ENCODE measurements at places on chromosomes 4 and X.

DNA sequence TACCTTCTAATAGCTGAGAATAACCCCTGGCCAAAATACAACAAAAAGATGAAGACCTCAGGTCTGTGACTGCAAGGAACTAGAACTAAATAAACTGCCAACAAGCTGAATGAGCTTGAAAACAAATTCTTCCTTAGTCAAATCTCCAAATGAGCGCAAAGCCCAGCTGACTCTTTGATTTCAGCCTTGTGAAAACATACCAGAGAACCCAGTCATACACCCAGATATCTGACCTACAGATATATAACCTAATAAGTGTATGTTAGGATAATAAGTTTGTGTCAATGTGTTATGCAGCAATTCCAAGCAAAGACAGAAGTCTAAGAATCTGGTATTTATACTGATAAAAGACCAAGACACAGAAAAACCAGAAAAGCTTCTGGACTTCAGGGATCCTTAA is 38.0 kb upstream of the ADGRL3 start:
- no peak for ATAC-seq

- ATAC-seq: no peak
Observed at GRCh38 chr4:51918251-51918650, 75.3 kb downstream of the DCUN1D4 start.

DNA sequence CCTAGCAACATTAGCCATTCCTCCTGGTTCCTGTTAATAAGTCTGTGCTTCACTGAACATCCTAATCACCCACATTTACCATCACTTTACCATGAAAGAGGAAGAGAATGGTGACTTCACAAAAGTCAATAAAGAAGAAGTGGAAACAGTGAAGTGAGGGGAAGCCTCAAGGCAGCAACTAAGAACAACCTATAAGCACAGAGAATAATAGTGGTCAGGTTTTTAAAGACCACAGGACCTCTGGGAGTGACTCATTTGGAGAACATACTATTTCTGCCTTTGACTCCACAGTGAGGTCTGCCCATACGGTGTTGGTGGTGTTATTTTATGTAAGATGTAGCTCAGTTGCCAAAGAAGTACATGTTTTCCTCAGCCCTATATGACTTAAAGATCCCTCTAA is 86.0 kb upstream of the TET2 start:
- peak; percentile 82 for ATAC-seq

GRCh38 chr4:27094783-27095182 is 234.1 kb downstream of the STIM2 start:
- no peak for ATAC-seq

DNA sequence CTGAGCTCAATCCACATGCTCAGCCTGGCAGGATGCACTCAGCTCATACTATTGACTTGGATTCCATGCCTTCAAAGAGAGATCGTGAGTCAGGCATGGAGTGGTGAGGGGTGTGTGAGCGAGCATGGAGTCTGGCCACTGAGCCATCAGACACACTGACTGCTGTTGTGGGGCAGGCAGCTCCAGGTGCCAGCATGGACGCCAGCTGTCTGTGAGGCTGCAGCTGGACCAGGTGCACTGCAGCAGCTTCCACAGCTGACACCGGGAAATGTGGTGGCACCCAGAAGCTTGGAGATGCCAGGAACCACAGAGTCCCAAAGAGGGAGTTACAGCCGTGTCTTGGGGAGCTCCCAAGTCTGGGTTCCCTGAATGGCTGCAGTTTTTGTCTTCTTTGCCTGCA is 1026.4 kb upstream of the ADGRL3 start:
- ATAC-seq: no peak

- ATAC-seq: peak; percentile 5
Observed at GRCh38 chr4:38560340-38560739, 103.7 kb upstream of the KLF3 start.

DNA sequence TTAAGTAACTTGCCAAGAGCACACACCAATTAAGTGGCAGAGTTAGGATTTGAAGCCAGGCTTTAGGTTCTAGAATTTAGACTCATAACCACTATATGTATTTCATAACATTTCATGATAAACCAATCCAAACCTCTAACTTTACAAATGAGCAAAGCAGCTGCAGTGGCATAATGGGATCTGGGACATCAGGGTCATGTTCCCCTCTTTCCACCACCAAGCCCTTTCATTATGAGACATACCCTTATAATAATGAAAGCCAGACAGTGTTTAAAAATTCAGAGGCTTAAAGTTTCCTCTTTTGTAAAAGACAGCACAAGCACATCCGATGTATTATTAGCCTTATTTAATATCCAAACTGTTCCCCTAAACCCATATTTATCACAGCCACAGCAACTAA is 28.3 kb upstream of the AMELX start:
- ATAC-seq: no peak

All from activated CD4-positive, CD25-positive, alpha-beta regulatory T cell treated with anti-CD3 and anti-CD28 coated beads, Interleukin-2, amount 50 U/mL, for 24 hours (primary cell).